ENCODE measurements at places on chromosomes 2 and 18.
A peak's percentile ranks its signal among the peaks of the same experiment; 100 is the strongest.

DNA sequence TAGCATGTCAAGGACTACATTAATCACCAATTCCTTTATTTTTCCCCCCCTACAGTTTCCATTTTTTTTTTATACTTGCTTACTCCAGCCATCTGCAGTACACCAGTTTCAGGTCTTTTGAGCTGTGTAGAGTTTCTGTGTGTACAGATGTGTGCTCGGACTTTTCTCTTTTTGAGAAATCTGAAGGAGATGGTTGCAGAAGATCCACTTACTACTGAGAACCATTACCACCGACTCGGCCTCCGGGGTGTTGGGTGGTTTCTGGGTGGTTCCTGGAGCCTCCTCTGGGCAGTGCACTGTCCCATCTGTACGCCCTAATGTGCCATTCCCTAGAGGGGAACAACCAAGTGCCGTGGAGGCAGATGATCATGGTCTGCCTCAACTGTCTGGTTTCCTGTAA is 15.4 kb upstream of the LYPD6B start:
- DNase-seq, result no peak

DNA sequence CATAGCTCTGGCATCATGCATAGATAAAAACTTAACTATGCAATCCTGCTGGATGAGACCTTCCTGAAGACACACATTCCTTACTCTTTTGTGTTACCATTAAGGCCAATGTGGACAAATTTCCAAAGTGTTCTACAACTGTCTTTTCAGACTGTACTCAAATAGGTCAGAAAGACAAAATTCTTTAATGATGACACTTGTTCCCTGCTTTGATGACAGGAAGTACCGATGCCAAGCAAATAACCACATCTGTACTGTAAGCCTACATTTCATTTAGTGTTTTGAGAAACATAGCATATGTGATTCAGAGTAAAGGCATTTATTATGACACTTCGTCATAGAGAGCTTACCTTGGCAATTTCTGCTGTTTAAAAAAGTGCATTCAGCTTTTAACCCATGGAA is 55.0 kb downstream of the PMAIP1 start:
- DNase-seq, result no peak

DNA sequence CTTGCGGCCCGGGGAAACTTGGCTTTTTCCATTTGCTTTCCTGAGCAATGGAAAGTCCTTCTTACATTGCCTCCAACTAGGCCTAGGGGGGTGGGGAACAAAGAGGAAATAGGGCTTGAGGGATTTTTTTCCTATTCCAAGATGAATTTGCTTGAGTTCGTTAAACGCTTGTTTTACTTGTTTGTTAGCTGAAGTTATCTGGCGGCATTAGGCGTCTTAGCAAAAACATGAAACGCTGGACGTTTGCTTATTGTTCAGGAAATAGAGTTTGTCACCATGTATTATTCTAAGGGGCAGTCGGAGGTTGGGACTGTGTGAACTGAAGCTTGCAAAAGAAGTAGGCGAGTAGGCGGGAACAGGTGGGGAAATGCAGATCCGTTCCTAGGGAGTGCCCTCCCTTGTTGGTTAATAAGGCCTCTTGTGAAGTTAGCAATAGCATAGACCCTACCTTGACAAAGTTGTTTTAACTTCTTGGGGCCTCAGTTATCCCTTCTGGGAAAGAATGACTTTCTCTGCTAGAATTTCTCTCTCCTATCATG is 1.9 kb downstream of the CABLES1 start:
- peak; percentile 63 for DNase-seq

DNA sequence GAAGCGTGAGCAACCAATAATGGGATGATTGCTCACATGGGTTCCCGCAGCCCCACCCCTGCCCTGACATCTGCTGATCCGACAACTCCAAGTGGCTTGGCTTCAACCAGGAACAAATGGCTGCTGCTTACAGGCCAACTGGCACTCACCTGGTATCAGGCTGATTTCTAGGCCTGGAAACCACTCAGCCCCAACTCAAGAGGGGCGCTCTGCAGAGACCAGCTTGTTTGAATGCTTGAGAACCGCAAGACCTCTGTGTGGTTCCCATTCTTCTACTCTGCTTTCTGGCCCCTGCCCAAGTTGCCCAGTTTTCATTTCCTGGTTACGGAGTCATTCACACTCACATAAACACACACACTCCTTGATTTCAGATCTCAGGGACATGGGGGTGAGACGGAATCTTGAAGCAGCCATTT is 52.0 kb downstream of the TNP1 start:
- peak; percentile 57 for DNase-seq

- no peak for DNase-seq
Observed at GRCh38 chr18:79486356-79487182, 90.8 kb downstream of the NFATC1 start.

DNA sequence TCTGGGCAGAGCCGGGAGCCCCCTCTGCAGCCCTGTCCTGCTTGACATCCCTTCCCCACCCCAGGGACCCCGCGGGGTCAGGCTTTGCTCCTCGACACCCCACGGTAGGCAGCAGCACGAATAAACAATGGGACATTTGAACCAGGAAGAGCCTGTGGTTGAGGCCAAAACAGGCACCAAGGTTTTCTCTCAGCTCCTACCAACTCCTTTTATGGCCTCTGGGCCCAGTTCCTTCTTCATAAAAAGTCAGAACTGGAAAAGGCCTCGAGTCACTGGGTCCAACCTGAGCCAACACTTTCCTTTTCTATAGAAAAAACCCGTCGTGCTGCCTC is 20.6 kb downstream of the TEX44 start:
- peak; percentile 54 for DNase-seq

- no peak for DNase-seq
Observed at GRCh38 chr2:51960281-51960680, 928.3 kb upstream of the NRXN1 start.

- no peak for DNase-seq
Observed at GRCh38 chr2:129769185-129769991, 210.1 kb upstream of the RAB6C start.

DNA sequence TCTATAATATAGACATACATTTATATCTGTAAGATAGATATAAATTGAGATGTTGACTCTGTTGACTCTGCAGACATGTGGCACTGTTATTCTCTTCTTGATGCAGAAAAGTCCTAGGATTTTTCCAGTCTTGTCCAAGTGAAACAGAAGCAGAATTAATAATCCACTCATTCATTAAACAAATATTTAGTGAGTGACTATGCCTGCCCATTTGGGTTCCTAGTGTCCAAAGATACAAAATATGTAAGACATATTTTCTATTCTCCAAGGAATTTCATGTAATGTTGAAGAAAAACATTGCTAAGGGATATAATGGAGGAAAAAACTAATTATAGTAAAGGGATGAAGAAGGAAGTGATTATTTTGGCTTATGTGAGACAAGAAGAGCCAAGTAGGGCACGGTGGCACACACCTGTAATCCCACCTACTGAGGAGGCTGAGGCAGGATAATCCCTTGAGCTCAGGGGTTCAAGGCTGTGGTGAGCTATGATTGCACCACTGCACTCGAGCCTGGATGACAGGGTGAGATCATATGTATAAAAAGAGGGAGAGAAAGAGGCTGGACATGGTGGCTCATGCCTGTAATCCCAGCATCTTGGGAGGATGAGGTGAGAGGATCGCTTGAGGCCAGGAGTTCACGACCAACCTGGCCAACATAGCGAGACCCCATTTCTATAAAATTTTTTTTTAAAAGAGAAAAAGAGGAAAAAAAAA is 19.9 kb upstream of the PLEKHH2 start:
- no peak for DNase-seq

DNA sequence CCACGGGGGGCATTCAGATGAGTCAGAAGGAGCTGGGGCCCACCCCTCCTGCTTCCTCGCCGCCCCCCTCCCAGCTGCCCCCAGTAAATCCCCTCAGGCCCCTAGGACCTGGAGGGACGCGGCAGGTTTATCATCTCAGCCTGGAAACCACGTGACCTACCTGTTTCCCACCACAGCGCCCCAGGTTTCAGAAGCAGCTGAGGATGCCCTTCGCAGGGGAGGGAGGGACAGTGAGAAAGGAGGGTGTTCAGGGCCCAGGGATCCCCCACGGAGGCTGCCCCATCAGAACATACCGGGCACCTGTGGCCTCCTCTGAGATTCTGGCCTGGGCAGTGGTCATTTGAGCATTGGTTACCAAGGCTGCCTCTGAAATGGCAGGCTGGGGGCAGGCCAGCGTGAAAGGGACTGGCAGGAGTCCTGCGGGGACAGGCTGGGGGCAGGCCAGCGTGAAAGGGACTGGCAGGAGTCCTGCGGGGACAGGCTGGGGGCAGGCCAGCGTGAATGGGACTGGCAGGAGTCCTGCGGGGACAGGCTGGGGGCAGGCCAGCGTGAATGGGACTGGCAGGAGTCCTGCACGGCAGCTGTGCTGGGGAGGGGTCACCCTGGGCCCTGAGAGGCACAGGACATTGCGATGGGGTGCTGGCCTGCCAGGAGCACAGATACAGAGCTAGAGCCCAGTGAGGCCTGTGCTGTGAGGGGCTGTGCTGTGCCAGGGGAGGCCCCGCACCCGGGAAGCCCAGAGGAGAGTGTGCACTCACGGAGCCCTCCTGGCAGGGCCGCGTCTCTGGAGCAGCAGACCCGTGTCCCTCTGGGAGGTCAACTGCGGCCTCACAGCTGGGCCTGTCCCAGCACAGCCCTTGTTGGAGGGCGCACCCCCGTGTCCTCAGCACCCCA is 1.6 kb downstream of the NEU4 start:
- DNase-seq, result no peak

- DNase-seq, result peak; percentile 48
Observed at GRCh38 chr2:29011418-29012060, 30.4 kb downstream of the TOGARAM2 start.

- no peak for DNase-seq
Observed at GRCh38 chr2:233011268-233011650, 1.8 kb downstream of the NGEF start.

GRCh38 chr18:845152-845819 is 33.2 kb upstream of the YES1 start:
- no peak for DNase-seq

All from RPMI8226 (cell line).